CD4-positive, alpha-beta T cell treated with Interferon gamma for 1 hour (primary cell): ENCODE measurements at places on chromosomes 3 and 15.

GRCh38 chr3:133742351-133743091 lies 3.7 kb upstream of the TF start:
- DNase-seq, result no peak

GRCh38 chr3:156189927-156190326 lies 69.5 kb downstream of the KCNAB1 start:
- DNase-seq, result no peak

DNA sequence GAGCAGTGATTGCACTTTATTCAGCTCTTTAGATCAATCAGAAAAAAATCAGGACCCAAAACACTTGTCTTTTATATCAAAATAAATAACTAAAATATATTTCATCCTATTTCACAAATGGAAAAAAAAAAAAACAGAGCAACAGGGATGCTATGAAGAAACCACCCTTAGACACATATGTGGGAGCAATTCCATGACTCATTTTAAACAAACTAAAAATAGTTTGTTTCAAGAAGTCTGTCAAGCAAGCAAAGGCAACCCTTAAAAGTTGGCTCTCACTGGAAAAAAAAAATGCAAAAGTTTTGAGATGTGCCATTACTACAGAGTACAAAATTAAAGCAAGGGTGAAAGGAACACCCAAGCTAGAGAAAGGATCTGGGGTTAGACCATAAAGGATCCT lies 5.7 kb downstream of the ATP13A3 start:
- no peak for DNase-seq

GRCh38 chr3:73484656-73485248 lies 140.0 kb downstream of the PDZRN3 start:
- no peak for DNase-seq

GRCh38 chr3:187063286-187064121 lies 75.8 kb downstream of the RPL39L start:
- DNase-seq, result no peak

GRCh38 chr3:107633327-107634098 lies 110.8 kb downstream of the BBX start:
- no peak for DNase-seq

- no peak for DNase-seq
Observed at GRCh38 chr15:36932070-36932469, 168.3 kb downstream of the MEIS2 start.

DNA sequence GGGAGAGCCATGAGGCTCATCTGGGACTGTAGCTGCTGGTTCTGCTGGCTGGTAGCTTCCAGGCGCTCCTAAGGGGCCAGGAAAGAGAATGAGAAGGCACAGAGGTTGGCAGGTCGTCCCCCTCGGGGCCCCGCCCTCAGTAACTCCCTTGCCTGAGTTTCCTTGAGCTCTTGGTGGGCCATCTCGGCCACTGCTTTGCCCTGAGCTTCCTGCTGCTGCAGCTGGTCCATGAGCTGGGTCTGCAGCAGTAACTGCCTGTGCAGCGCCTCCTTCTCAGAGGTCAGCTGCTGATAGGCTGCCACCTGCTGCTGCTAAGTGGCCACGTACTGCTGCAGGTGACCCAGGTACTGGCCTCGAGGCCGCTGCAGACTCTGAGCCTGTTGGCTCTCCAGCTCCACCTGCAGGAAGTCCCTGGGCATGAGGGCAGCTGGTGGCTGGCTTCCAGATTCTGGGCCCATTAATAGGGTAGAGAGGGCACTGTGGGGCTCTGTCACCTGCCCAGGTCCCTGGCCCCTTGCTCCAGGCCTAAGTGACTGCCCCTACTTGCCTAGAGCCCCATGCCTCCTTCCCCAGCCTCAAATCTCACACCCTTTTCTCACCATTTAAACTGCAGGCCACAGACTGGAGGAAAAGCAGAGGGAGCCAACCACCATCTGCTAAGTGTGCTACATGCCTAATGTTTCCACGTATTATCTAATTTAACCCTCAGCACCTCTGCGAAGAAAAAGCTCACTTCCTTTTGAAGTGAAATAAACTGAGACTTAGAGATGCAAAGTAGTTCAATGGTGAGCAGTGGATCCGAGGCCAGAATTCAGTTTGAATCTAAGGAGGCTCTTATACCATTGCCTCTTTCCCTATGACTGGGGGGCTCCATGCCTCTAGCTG lies 10.8 kb upstream of the VPS33B start:
- DNase-seq, result peak; percentile 40

DNA sequence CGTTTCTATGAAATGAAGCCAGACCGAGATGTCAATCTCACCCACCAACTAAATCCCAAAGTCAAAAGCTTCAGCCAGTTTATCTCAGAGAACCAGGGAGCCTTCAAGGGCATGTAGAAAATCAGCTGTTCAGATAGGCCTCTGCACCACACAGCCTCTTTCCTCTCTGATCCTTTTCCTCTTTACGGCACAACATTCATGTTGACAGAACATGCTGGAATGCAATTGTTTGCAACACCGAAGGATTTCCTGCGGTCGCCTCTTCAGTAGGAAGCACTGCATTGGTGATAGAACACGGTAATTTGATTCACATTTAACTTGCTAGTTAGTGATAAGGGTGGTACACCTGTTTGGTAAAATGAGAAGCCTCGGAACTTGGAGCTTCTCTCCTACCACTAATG lies 41.9 kb upstream of the TRA2B start:
- no peak for DNase-seq

- DNase-seq, result no peak
Observed at GRCh38 chr3:18092726-18093125, 332.4 kb downstream of the SATB1 start.

DNA sequence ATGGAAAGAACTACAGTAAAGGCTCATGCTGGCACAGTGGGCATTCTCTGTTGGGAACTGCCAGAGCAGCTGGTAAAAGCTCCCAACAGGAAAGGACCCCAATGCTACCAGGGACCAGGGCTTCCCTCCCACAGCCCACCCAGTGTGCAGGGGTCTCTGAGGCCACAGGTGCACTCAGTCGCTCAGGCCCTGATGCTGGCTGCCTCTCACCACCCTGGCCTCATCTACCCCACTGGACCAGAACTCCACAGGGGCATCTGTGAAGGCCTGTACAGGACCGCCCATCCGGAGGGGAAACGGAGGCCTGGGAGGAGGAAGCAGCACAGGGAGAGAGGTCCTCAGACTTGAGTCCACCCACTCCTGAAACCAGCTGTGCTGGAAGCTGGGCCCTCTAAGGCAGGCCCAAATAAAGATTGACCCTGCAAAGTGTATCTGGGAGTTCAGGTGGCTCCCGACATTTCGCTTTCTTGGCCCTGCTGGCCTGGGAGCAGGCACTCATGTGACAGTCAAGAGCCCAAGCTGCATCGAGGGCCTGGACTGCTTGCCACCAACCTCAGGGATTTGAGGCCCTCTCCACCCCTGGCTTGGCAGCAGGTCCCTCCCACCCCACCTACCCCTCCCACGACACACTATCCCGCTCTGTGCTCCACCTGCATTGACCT lies 12.7 kb downstream of the KLF15 start:
- no peak for DNase-seq

GRCh38 chr15:38662033-38662802 lies 97.6 kb upstream of the RASGRP1 start:
- no peak for DNase-seq

GRCh38 chr3:19931180-19931692 lies 2.8 kb downstream of the EFHB start:
- DNase-seq, result peak; percentile 25

DNA sequence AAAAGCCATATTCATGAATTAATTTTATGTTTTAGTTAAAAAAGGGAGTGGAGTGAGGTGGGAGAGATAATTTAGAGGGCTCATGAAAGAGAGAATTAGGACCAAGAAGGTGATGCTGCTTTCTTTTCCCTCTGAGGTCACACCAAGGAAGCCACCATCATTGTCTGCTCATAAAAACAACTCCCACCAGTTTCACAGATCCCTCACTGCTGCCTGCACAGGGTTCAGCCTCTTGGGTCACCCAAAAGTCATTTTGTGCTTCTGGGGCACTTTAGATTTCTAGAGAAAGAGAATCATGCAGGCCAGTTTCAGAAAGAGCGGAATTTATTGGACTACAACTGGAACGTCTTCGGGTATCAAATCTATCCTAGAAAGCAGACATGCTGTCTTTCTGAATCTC lies 241.4 kb upstream of the EOMES start:
- no peak for DNase-seq

DNA sequence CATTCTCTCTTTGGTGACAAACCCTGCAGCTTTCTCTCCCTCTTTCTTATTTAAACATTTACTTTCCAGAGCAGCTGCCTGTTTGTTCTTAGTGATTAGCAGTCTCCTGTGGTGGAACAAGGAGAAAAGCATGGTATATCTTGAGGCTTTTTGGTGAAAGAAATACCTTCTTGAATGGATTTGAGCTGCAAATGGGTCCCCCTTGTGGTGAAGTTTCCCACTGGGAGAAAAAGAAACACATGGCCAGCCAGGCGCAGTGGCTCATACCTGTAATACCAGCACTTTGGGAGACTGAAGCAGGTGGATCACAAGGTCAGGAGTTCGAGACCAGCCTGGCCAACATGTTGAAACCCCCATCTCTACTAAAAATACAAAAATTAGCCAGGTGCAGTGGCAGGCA lies 48.3 kb upstream of the ACP3 start:
- DNase-seq, result no peak

GRCh38 chr3:55860049-55860721 lies 373.1 kb upstream of the WNT5A start:
- no peak for DNase-seq

DNA sequence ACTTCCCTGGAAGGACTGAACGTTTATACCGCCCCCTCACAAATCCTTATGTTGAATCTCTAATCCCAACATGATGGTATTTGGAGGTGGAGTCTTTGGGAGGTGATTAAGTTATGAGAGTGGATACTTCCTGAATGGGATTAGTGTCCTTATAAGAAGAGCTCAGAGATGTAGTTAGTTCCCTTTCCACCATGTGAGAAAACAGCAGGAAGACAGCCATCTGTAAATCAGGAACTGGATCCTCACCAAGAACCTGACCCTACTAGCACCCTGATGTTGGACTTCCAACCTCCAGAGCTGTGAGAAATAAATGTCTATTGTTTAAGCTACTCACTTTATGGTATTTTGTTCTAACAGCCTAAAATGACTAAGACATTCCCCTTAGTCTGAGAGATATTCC lies 33.3 kb upstream of the SACM1L start:
- DNase-seq, result no peak

- no peak for DNase-seq
Observed at GRCh38 chr3:101536266-101536665, 23.3 kb upstream of the SENP7 start.

DNA sequence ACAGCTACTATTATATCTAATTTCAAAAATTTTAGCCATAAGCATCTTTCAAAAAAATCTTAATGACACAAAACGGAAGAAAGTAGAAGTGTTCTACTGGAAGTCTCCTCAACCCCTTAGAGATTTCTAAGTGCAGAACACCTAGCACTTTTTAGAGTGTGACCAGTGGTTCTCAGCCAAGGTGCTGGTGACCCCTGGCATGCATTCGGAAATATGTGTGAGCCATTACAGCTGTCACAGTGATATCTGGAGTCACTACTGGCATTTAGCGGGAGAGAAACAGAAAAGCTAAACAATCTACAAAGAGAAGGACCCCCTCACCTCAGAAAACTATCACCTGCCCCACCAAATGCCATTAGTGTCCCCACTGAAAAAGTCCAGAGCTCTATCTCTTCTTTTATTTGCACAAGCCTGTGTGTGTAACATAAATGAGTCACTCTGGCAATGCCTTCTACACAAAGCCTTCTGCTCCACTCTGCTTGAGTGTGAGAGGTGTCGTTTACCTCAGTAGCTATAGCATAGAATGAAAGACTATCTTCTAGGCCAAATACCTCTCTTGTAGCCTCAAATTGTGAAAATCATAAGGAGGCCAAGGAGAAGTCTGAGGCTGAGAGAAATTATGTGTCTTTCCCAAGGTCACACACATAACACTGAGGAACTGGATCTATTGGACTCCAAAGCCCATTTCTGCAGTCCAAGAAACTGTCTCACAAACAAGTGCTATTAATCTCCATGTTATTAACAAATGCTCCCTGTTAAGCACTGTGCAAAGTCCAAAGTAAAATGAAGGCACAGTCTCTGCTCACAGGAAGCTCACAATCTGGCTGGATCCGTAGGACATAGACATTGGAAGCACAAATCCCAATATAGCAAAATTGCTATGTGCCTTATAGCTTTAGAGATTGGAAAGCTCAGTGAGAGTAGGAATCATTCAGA lies 28.5 kb upstream of the KCNMB2 start:
- DNase-seq, result no peak

DNA sequence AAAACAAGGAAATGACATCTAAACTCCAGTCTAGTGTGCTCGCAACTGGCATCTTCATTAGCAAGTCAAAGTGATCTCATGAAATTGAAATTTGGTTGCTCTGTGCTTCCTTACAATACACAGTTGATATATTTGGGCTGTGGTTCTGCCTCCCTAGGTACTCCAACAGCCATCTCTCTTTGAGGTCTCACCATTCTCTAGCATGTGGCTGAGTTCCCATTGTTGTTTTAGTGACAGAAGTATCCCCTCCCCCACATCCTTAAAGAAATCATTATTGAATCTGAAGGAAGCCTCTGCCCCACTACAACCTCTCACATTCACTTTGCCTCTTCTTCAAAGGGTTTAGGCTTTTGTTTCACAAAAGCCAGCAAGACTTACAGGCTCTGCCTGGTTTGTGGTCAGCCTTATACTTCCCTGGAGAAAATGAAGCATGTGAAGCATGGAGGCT lies 516.5 kb downstream of the NLGN1 start:
- DNase-seq, result no peak

GRCh38 chr3:22585504-22585903 lies 617.6 kb upstream of the UBE2E2 start:
- no peak for DNase-seq

DNA sequence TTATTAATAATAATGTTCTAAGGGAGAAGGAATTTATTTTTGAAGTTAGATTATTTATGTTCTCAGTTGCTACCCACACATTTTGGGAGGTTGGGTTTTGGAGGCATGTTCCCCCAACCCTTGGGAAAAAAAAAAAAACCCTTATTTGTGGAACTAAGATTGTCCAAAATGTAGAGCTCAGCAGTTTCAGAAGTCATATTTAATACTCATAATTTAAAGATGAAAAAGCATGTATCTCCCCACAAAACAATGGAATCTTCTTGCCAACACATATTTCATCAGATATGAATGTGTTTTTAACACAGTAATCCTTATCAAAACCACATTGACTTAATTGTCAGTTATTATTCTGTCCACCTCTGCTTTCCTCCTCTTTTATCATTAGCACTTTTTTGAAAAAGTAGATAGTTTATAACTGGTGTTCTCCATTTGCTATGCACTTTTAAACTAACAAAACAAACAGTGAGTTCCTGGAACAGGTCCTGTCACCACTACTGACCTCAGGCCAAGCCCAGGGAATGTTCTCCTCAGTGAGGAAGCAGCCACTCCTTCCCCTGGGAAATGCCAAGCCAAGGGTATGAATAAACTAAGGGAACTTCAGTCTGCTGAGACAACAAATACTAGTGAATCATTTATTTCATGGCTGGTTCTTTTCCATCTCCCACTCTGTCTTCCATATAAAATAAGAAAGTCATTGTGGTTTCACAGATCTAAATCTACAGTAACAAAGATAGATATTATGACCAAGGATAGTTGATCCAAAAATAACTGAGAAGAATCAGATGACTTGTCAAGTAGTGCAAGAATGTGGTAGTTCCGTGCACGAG lies 414.4 kb upstream of the ALCAM start:
- DNase-seq, result no peak

- no peak for DNase-seq
Observed at GRCh38 chr15:62578546-62578945, 413.5 kb upstream of the C2CD4B start.

GRCh38 chr3:194101592-194102432 lies 34.1 kb upstream of the HES1 start:
- no peak for DNase-seq

GRCh38 chr3:11050666-11051323 lies 58.2 kb downstream of the SLC6A1 start:
- no peak for DNase-seq

GRCh38 chr15:71329497-71330260 lies 214.4 kb downstream of the THSD4 start:
- no peak for DNase-seq
